ENCODE measurements at places on chromosomes 3 and 15. TPM values are rescaled to one million over a fixed set of nuclear protein-coding genes. Genes with fewer than 3 reads are reported as not detected.

- DNase-seq, result no peak
These were observed 74.6 kb downstream of the GREM1 start for GRCh38 chr15:32792436-32792835.

DNA sequence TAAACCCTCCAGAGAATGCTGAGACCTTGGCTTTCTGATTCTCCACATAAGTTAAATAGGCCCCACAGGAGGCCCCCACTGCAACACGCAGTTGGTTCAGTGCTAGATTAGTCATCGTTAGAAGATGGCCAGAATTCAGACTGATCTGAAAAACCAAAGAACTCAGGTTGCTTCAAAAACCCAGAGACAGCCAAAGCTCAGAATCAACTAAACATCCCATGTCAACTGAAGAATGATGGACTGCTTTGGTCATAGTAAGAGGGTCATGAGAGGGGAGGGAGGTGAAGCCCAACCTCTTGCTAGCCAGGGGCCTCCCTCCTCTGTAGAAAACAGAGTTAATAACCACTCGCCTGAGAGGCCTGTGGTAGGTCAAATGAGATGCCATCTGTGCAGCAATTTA is 93.1 kb downstream of the AKAP13 start:
- peak; percentile 71 for DNase-seq

GRCh38 chr3:148829926-148830325 is 2.3 kb downstream of the CPB1 start:
- DNase-seq, result no peak

GRCh38 chr3:112794622-112795172 is 52.0 kb downstream of the CD200R1L start:
- no peak for DNase-seq

DNA sequence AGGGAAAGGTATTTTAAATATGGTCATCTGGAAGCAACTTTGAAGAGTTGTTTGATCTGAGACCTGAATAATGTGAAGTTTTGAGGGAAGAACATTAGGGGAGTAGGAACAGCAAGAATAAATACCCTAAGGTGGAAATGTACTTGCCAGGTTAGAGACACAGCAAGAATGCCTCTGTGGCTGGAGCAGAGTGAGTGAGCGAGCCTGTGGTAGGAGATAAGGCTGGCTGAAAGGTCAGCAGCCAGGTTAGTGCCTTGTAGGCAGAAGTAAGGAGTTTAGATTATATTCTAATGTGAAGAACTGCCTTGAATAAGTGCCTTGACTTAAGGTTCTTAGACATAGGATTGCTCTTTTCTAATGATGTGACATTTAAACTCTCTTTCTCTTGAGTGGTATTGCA is 18.3 kb downstream of the LRRC49 start:
- DNase-seq, result no peak

DNA sequence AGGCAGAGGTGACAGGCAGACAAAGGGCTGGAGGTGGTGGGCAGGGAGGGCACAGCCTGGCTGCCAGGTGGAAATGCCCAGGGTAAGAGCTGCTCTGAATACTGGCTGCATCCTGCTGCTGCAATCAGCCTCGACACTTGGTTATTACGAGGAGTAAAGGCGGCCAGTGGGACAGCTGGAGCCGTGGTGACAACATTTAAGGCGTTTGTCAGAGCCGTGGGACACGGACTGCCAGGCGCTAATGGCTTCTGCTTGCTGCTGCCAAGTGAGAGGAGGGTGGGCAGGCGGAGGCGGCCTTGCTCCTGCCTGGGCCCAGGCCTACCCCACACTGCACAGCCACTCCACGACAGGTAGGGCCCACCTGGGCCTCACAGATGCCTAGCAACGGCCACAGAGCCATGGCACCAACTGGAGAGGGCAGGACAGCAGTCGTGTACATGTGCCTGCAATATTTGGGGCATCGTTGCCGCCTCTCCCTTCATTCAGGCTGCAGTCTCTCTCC is 49.2 kb upstream of the TMEM115 start:
- no peak for DNase-seq

- no peak for DNase-seq
These were observed 43.7 kb downstream of the MYZAP start for GRCh38 chr15:57635300-57635909.

The STRC gene
- not detected for total RNA-seq

The PARP9 gene
- total RNA-seq, result 8.6 TPM

The CCR8 gene
- not detected for total RNA-seq

The NECTIN3 gene
- 182 TPM for total RNA-seq

The XCR1 gene
- total RNA-seq, result not detected

The PLOD2 gene
- total RNA-seq, result 117 TPM

The TRH gene
- not detected for total RNA-seq

Measured in IMR-90 (cell line).